WTC11 (cell line): ENCODE measurements at places on chromosomes 3 and 15.

DNA sequence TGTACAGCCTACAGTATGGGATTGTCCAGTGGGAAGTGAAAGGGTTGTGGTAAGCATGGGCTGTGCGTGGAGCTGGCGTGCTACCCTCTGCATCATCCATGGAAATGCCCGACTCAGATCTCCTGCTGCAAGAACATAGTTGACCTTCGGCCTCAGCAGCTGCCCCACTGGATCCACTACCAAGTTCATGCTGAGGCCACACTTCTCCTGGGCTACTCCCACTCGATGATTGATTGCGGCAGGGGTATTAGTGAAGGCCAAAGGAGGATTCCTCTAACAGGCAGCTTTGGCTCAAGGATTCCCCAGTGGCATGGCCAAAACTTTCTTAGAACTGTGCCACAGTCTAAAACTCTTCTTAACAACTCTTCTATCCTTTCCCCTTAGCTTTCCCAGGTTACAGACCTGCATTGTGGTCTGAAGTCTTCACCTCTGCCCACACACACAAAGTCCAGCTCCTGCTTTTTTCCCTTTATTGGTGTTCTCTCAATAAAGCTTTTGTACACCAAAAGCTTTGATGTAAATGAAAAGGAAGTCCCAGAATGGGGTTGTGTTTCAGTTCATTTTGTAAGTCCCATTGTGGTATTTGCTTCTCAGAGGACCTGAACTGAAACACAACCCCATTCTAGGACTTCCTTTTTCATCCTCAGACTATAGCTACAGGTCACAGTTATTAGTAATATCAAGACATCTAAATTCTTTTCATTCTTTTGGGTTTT lies 4.9 kb upstream of the TBC1D5 start:
- no peak for DNase-seq

GRCh38 chr3:45841420-45841756 lies 531 bp downstream of the LZTFL1 start:
- DNase-seq, result no peak

DNA sequence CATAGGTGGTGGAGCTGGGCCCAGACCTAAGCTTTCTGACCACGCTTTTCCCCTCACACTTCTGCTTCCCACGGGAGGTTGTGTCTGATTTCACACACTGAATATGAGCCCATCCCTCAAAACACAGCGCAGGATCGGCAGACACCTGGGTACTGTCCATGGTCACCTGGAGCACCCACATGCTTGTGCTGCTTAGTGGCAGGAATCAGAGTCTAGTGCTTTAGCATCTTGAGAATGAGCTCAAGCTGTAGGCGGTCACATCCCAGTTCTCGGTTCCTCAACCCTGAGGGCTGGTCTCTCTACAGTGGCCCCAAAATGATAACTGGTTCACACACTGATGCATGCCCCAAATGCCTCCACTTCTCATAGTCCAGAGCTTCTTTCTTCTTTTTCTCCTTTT lies 111.0 kb downstream of the SEMA5B start:
- DNase-seq, result no peak

DNA sequence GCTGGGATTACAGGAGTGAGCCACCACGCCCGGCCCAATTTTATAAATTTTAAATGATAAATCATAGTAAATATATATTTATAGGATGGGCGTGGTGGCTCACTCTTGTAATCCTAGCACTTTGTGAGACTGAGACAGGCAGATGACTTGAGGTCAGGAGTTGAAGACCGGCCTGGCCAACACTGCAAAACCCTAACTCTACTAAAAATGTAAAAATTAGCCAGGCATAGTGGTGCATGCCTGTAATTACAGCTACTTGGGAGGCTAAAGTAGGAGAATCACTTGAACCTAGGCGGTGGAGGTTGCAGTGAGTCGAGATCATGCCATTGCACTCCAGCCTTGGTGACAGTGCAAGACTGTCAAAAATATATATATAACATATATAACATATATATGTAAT lies 26.4 kb downstream of the MFN1 start:
- no peak for DNase-seq

GRCh38 chr3:29176501-29176900 lies 104.4 kb upstream of the RBMS3 start:
- DNase-seq, result no peak

GRCh38 chr15:93432474-93432873 lies 343.5 kb upstream of the RGMA start:
- no peak for DNase-seq

- no peak for DNase-seq
Measured at GRCh38 chr3:83496462-83496861, 1462.3 kb upstream of the CADM2 start.

DNA sequence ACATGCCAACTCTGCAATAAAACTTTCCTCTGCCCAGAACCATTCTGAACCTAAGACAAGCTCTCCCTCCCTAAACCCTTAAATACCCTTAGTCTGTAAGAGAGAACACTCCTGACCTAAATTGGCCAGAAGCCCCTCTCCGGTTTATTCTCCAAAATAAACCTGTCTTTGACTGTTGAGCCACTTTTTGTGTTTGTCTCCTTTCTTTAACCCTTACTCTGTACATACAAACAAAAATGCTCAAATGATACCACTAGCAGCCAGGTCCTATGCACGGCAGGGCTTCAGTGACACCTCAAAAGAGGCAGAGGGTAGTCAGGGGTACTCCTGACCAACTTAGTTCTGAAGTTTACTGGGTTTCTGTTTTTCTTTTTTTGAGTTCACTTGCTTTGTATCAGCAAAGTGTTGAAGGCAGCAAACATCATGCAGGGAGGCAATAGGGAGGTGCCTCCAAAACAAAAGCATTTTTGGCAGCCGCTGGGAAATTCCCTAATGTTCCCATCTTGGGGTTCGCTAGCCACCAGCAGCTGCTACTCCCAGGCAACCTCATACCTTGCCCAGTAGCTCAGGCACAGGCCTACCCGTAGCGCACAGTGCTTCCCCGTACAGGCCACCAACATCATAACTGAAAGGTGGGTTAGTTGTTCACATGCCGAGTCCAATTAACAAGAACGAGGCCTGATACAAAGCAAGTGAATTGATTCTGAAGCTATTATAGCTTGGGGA lies 62.9 kb upstream of the GCNT3 start:
- no peak for DNase-seq

GRCh38 chr15:65033659-65034269 lies 4.3 kb upstream of the MTFMT start:
- no peak for DNase-seq

- DNase-seq, result no peak
Measured at GRCh38 chr3:172946061-172946460, 195.0 kb downstream of the SPATA16 start.

DNA sequence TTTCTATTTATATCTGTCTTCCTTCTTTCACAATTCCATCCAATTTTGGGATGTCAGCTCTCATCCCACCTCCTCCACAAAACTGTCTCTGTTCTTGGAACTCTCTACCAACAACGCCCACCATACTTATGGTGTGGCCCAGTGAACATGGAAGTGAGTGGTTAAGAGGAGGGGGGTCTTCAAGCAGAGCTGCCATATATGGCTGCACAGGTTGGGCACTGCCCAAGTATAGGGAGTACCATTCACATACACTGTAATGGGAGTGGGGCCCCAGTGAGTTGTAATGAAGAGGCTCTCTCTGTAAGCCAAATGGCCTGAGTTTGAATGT lies 7.9 kb upstream of the CAMK1 start:
- DNase-seq, result no peak
